ENCODE measurements at places on chromosomes 2 and 18.
A peak's percentile ranks its signal among the peaks of the same experiment; 100 is the strongest.

- DNase-seq: no peak
Observed at GRCh38 chr2:122639711-122640110, 884.3 kb downstream of the TSN start.

DNA sequence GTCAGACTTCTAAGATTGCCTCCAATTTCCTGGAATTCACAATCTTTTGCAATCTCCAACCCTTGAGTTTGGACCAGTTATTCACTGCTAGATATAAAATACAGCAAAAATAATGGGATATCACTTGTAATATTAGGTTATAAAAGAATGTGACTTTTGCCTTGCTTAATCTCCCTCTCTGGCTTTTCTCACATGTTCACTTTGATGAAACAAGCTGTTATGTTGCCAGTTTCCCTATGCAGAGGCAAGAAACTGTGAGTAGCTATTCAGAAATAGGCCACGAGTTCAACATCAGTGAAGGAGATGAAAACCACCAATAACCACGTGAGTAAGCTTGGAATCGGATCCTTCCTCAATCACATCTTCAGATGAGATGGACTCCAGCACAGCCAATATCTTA, 842.7 kb downstream of the RNF144A start:
- DNase-seq: no peak

- DNase-seq: no peak
Observed at GRCh38 chr2:121046335-121046734, 238.7 kb downstream of the TFCP2L1 start.

DNA sequence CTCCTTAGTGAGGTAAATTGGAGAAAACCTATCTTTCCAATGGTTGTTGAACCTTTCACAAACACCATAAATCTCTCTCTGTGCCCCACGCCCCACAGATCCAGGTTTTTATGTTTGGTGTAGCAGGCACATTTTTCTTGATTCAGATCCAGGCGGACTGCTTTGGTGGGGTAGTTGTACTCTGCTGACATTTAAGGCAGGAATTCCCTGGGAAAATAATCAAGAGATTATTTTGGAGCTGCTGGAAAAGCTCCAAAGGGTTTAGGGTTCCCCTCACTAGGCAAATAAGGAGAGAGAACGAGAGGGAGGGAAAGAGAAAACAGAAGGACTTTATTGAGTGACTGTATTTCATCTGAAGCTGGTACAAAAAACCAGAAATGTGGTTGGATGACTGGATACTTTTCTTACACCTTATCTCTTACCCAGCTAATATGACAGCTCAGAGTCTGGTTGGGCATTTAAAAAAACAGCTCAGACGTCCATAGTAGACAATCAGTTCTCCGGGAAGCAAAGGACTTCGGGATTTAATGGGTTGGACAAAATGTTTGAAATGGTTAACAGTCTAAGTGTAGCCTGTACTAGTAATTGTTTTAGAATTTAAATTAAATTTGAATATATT, 3.6 kb upstream of the AQP4 start:
- no peak for DNase-seq

DNA sequence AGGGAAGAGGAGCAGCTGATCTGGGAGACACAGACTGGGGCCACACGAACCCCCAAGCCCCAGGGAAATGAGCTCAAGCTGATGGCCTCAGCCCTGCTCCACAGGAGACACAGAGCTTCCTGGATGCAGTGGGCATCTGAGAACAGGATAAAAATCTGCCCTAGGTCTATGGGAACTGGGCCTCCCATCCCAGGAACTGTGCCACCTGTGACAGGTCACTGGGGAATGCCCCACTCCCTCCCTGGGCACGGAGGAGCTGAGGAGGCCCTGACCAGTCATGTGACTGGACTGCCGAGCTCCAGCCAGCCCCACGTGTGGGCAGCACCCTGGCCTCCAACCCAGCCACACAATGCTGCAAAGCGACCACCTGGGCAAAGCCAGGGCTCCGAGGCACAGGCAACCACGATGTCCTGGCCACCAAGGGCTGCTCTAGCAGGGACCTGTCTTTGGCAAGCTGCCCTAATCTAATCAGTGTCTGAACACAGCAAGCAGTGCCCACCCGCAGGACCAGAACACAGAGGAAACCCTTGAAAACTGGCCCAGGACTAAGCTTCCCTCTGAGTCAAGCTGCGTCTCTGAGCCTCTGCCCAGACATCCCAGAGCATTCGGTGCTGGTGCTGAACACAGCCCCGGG, 57.8 kb upstream of the ID2 start:
- DNase-seq: no peak

- DNase-seq: no peak
Observed at GRCh38 chr2:169072163-169072925, 3.0 kb downstream of the DHRS9 start.

- DNase-seq: no peak
Observed at GRCh38 chr2:159177957-159178356, 108.5 kb downstream of the WDSUB1 start.

GRCh38 chr2:61471905-61472805, 1.3 kb upstream of the USP34 start:
- peak; percentile 23 for DNase-seq

- no peak for DNase-seq
Observed at GRCh38 chr2:134630504-134631159, 88.2 kb downstream of the TMEM163 start.

DNA sequence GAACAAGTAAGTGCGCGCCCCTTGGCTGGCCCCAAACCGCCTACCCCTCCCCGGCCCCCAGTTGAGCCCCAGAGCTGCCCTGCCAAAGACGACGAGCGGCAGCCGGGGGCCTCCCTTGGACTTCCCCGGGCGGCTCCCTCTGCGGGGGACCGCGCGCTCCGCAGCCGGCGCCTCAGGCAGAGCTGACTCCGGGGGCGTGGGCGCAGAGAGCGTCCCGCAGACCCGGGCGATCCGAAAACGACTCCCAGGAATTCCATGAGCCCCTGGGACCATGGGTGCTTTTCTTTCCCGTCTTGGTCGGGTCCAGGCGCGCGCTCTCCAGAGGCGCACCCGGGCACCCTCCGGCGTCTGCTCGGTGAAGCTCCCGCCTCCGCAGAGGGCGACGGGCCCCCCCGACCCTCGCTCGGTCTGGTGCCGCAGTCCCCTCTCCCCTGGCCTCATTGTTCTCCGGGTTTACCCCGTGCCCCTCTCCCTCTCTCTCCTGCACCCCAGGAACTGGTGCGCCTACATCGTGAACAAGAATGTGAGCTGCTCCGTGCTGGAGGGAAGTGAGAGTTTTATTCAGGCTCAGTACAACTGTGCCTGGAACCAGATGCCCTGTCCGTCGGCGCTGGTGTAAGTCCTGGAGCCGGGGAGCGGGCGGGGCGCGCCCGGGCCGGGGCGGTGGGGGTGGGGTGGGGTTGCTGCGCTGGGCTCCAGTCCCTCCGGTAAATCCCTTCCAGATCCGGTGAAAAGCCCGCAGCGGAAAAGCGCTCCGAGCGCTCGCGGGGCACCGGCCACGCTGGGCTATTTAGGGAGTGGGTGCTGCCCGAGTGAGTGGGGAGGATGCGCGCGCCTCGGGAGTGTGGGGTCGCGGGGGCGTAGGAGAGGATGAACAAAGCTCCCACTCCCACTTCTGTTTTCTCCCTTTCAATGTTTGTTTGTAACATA, 776 bp downstream of the EMILIN2 start:
- DNase-seq: peak; percentile 23

DNA sequence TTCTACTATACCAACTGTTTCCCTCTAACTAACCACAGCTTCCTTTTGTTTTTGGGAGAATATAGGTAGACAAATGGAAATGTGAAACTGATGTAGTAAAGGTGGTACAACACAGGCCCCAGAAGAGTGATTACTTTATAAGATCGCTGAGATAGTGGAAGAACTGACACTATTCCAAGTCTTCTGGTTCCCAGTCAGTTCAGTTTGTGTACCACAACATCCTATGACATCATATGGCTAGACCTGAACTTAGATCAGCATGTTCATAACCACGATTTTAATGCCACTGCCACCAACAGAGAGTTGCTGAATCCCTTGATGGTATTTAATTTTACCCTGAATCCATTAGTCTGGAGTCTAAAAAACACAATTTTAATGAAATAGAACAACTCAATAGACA, 328.9 kb downstream of the GPD2 start:
- DNase-seq: no peak

- DNase-seq: no peak
Observed at GRCh38 chr2:238427435-238428162, 872 bp downstream of the ASB1 start.

GRCh38 chr2:233593201-233593600, 24.2 kb upstream of the UGT1A8 start:
- DNase-seq: no peak

- DNase-seq: no peak
Observed at GRCh38 chr2:31070339-31071125, 67.7 kb downstream of the GALNT14 start.

- no peak for DNase-seq
Observed at GRCh38 chr2:58638256-58638805, 397.2 kb upstream of the FANCL start.

GRCh38 chr2:226797289-226797988, 2.2 kb downstream of the IRS1 start:
- DNase-seq: no peak

GRCh38 chr2:227301523-227301922, 23.5 kb upstream of the MFF start:
- no peak for DNase-seq

DNA sequence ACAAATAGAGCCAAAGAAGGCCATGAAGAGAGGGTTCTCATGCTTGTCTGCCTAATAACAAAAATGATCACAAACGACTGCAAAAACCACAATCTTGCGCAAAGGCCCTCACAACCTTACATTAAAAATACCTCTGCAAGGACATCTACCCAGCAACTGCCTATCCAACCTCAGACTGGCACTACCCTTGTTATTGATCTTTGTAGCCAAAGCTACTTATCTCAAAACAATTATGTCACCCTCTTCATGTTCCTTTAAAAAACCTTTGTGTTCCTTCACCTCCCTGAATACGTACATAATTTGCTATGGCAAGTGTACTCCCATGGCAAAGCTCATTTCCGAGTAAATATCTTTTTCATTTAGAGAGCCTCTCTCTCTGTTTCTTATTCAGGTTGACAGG, 44.1 kb downstream of the TMEM163 start:
- DNase-seq: no peak

- peak; percentile 46 for DNase-seq
Observed at GRCh38 chr2:196925768-196926561, 542 bp downstream of the PGAP1 start.

DNA sequence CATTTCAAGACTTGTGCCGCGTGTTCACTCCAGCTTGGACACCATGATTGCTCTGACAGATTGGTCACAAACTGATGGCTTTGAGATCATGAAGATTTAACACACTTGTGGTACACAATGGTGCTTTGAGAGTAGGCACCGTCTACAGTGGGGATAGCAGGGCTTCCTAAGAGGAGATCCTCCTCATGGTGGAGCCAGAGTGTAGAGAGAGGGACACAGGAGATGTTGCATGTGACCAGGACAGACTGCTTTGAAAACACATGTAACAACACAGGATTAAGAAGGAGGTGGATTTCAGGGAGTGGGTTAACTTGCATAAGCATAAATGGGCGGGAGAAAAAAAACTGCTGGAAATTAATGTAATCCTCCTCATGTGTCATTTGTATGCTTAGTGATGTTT, 95.7 kb upstream of the LINC00305 start:
- DNase-seq: no peak

GRCh38 chr2:190506666-190507065, 27.9 kb downstream of the NEMP2 start:
- no peak for DNase-seq

DNA sequence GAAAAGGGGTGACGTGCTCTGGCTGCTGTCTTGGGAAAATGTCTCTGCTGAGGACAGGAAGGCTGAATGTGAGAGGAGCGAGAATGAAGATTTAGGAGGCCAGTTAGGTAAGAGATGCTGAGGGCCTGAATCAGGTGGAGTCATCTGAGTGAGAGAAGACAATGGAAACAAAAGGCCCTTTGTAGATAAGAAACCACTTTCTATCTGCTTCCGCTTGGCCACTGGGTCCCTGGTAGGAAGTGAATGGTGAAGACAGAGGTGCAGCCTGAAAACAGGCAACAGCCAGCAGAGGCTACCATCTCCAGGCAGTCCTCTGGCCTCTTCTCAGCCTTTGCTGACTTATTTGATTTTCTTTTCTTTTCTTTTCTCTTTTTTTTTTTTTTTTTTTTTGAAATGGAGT, 374.0 kb upstream of the SLC14A2 start:
- no peak for DNase-seq

DNA sequence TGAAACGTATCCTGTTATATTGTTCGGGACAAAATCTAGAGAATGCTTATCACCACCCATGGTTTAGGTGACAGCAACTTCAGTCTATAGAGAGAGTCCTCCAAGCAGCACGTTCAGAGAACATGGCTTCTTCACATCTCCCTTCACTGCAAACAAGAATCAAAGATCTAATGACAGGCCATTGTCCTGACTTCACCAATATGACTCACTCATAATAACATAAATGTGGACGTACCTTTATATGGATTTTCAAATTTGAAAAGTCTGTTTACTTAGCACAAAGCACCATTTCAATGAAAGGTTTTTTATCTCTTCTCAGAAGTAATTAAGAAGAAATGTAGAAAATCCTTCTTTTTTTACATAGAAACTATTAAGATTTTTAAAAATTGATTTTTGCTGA, 46.7 kb downstream of the KLF7 start:
- no peak for DNase-seq

GRCh38 chr18:7157760-7158159, 40.2 kb upstream of the LAMA1 start:
- DNase-seq: no peak

GRCh38 chr2:45962177-45962921, 310.9 kb downstream of the PRKCE start:
- DNase-seq: no peak

DNA sequence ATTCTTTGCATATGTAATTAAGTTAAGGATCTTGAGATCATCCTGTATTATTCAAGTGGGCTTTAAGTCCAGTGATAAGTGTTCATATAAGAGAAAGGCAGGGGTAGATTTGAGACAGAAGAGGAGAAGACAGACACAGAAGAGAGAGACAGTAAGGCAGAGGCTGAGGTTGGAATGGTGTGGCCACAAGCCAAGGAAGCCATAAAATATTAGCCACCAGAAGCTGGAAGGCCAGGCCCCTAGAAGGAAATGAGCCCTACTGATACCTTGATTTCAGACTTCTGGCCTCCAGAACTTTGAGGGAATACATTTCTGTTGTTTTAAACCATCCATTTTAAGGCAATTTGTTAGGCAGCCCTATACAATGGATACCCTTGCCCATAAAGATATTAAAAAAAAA, 66.9 kb upstream of the DLX2 start:
- DNase-seq: no peak

DNA sequence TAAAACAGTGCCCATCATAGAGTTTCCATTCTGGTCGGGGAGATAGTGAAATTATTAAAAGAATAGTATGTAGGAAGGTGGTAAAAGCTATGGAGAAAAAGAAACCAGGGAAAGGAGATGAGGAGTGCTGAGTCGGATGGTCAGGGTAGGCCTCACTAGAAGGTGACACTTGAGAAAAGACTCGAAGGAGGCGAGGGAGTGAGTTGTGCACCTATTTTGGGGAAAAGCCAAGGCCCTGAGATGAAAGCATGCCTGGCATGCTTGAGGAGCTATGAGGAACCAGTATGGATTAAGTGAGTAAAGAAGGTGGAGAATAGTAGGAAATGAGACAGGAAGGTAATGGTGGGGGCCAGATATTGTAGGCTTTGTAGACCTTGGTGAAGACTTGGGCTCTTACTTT, 7.3 kb upstream of the TTLL4 start:
- no peak for DNase-seq

All from activated naive CD4-positive, alpha-beta T cell treated with Interleukin-2 at 50 U/mL for 16 hours (primary cell).